ENCODE measurements at places on chromosomes 3 and 15. TPM values are rescaled to one million over a fixed set of nuclear protein-coding genes. Genes with fewer than 3 reads are reported as not detected.
A peak's percentile ranks its signal among the peaks of the same experiment; 100 is the strongest.

DNA sequence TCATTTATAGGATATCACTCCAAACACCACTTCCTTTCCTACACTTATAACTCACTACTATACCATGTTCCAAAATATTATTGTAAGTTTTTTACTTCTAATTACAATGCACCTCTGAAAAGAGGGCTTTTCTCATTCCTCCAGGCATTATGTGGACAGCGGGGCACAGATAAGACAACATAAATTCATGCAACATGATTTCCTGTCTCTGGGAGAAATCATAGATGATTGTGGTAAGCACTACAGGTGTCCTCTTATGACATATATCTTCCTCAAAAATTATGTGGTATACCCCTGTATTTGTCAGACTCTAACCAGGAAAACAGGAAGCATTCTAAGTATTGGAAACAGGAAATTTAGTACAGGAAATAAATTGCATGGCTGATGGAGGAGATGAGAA, 45.7 kb upstream of the INO80 start:
- no peak for DNase-seq

- no peak for DNase-seq
Measured at GRCh38 chr15:39493424-39494067, 87.3 kb upstream of the THBS1 start.

TRNT1 gene
- 23.2 TPM for total RNA-seq

DNA sequence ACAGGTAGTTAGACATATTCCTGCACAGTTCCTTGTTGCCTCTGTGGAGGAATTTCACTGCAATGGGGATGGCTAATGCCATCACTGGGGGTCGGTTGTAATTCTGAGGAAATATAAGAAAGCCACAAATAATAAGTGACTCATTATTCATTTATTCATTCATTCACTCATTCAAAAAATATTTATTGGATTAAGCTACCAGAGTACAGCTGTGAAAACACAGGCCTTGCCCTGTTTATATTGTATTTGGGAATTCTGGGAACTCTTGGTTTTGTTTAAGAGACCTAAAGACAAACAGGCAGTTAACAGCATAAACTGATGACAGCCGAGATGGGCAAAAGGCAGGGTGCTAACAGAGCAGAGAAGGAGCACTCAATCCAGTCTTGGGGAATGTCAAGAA, 23.6 kb downstream of the PTX3 start:
- DNase-seq: no peak

GRCh38 chr15:75178938-75179745, 22.5 kb upstream of the C15orf39 start:
- DNase-seq: peak; percentile 41

DNA sequence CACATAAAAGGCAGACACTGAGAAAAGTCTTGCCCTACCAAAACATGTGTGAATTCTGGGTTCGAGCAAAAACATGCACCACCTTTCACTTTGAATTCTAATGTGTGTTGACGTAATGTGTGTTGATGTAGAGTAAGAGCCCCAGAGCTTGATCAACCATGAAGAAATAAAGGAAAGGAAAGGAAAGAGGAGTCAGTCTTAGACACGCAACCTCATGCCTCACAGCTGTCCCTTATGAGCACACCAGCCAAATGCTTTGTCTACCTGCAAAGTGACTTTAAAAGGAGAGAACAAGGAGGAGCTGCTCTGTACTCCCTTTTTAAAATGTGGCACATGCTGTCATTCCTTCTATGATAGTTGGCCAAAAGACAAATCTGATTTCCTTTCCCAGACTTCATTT, 80.8 kb downstream of the RFTN1 start:
- no peak for DNase-seq

- DNase-seq: no peak
Measured at GRCh38 chr15:93200081-93200836, 111.2 kb upstream of the RGMA start.

CLEC3B gene
- 136 TPM for total RNA-seq

RASGRF1 gene
- total RNA-seq: 0.09 TPM

DNA sequence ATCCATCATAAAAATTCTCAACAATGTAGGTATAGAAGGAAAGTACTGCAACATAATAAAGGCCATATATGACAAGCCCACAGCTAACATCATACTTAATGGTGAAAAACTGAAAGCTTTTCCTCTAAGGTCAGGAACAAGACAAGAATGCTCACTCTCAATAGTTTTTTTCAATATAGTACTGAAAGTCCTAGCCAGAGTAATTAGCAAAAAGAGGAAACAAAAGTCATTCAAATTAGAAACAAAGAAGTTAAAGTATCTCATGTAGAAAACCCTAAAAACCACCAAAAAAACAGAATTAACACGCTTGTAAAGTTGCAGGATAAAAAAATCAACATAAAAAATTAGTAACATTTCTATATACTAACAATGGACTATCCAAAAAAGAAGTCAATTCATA, 61.8 kb downstream of the MYH15 start:
- DNase-seq: no peak

DNA sequence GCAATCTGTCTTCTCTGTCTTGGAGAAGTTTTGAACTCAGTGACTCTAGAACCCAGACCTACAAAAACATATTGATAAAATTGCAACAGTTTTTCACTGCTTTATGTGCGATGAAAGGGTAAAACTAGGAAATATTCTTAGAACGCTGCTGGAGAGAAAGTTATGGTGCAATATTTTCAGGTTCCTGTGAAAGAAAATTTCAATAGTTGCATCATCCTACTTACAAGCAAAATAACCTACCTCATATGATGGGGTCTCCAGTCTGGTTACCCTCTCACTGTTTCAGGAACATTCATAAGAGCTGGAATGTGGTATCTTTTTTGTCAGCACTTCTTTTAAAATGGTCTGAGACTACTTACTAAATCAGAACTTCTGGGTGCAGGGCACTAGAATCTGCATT, 27.1 kb downstream of the GATM start:
- DNase-seq: no peak

All from posterior vena cava (tissue), 2 donors.